ENCODE measurements at places on chromosomes 1 and 21.

DNA sequence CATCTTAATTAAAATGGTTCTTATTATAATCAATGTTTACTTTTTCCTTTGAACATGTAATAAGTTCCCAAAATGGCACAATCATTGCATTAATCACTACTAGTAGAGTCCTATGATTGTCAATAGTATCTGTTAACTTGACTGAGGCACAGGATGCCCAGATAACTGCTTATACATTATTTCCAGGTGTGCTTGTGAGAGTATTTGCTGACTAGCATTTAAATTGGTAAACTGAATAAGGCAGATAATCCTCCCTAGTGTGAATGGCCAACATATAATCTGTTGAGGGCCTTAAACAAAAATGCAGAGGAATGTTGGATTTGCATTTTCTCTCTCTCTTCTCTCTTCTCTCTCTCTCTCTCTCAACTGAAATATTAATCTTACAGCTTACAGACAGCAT lies 999.3 kb upstream of the TMPRSS15 start:
- DNase-seq, result no peak

DNA sequence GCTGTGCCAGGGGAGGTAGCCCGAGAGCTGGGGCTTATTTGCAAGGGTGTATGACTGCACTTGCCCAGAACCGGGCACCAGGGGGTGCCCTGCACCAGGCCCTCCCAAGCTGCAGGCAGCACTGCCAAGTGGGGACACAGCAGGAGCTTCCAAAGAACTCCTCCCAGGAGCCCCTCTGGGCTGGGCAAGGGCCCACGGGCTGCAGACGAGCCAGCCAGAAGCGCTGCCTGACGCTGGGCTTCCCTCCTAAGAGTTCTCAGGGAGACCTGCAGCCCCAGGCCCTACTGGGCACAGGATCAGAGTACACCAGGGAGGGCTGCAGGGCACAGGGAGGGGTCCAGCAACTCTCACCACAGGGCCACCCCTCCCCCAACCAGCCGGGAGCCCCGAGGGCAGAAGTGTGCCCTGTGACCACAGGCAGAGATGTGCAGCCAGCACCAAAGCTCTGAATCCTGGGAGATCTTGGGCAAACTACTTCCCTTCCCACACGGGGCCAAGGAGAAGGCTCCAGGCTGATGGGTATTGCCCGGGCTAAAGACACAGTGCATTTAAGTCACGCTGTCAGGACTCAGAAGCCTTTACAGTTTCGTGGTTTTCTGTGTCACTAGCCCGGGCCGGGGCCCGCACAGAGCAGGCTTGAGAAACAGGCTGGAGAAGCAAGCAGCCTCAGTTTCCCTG lies 63.4 kb downstream of the KCNAB2 start:
- DNase-seq, result peak; percentile 83

DNA sequence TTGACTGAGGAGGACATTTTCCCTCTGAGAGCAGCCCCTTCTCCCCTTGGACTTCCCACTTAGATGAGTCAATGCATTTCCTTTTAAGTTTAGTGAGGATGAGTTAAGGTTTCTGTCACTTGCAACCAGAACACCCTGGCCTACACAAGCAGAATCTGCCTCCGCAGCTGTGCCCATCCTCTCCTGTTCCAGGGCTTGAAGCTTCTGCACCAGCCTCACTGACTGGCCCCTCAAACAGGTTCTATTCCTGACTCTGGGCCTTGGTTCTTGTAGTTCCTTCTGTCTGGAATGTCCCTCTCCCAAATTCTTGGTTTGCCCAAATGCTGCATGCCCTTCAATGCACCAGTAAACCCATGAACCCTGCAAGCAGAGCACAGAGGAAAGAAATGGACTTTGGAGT lies 394.4 kb downstream of the PTPRU start:
- no peak for DNase-seq

GRCh38 chr1:152613511-152613910 lies at the start of gene LCE3B:
Gene LCE3B, plus strand, starts transcription at chr1:152613811. Its CDS starts 0 bp downstream, at chr1:152613811.
- no peak for DNase-seq

- DNase-seq, result no peak
These were observed 49.9 kb downstream of the CLCA4 start for GRCh38 chr1:86596741-86597290.

DNA sequence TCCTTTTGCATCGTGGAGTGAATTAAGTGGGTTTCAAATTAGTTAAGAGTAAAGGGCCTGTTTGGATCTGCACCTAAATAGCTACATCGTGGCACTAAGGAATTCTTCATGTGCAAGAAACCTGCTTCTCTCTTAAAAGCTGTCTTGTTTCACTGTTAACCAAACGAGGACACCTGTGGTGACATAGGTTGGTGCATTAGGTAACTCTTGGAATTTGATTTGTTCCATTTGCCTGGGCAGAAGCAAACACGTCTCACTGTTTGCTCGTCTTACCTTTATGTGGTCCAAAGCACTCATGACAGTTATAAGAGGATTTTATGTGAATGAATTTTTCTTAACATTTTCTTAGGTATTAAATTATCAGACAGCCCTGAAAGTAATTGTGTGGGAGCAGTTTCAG lies 60.9 kb downstream of the PRDM2 start:
- no peak for DNase-seq

DNA sequence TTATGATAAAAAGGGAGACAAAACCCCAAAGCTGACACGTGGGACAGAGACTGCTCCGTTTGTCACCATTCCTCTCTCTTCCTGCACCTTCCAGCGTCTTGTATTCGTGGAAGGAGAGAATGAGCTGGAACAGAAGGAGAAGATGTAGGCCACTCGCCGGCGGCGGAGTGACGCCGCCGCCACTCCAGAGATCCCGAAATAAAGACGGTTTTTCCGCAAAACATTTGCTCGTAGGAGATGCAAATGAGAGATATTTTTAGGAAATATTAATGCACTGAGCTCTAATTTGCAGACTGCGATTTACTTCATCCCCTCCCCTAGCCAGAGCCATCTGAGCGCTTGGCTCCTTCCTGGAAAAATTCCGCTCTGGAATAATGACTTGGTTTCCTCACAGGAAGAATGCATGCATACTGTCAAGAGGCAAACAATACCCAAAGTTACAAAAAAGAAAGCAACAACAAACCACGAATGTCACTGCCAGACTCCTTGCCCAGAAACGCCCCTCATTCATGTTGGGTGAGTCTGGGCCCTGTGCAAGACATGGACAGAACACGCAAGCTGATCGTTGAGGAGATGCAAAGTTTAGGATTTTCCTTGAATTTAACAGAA lies 18.0 kb upstream of the ADARB1 start:
- DNase-seq, result no peak

DNA sequence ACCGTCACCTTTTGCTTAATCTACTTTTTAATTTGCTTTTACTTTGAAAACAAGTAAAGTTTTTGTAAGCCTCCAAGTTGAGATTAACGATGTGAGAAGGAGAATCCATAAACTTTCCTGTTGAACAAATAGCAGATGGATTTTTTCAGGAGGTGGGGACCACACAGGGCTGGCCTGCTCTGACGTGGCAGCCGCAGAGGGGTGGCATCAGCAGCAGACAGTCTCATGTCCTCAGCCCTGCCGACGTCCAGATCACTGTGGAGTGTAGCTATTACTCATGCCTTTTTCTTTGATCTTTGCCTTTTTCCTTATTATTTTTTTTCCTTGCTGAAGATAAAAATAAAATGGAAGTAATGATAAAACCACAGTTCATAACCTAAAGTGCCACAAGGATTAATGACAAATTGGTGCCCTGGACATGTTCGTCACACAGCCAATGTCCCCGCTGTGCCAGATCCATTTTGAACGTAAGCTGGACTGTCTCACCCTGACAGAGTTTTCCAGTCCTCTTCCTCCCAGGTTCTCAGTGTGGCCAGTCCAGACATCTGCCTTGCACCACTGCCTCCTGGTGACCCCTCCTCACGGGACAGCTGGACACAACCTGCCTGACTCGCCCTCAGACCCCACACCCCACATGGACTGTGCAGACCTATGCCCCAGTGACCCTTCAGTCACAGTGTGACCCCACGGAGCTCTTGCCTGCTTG lies 15.4 kb upstream of the ZBTB21 start:
- DNase-seq, result no peak

DNA sequence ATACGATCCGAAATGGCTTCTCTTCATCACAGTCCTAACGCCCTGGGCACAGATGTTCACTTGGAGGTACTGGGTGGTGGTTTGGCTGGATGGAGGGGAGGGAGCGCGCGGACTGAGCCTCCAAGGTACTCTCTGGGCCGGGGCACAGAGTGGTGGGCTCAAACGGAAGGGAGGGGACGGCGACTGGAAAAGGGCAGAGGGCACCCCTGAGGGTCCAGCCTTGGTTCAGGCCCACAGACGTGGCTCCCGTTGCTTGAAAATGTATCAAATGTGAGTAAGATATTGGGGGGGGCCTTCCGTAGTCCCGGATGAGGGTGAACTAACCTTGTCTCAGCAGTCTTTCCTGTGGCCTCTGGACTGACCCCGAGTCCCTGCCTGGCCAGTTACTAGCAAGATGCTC lies 463 bp downstream of the IL12RB2 start:
- peak; percentile 81 for DNase-seq

DNA sequence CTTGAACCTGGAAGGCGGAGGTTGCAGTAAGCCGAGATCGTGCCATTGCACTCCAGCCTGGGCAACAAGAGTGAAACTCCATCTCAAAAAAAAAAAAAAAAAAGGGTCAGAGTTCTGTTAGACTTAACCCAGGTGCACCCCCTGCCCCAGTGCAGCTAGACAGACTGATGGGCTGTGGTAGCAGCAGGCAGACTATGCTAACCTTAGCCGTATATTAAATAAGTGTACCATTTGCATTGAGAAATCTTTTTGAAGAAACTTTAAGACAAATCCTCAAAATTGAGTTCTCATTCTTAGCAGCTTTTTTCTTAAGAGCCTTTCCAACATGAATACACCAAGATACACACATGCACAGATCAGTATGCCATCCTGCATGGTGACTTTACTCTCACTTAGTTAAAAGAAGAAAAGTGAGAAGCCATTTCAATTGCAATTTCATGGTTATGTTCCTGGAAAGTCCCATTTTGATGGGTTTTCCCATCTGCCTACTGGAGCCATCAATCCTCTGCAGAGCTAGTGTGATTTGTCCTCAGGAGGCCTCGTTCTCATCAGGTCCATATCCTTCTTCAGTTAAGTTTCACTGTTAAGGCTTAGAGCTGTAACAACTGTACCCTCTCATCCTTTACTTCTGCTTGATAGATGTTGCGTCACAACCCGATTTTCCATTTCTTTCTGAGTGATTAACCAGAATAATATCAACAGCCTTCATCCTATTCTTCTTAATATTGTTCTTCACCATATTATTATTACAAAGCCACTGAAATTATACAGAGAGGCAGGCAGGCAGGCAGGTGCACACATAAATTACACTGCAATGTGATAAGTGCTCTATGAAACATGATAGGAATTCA lies 7.3 kb downstream of the FCRLB start:
- DNase-seq, result no peak

Measured in activated CD4-positive, alpha-beta T cell treated with anti-CD3 and anti-CD28 coated beads, Interleukin-2, amount 10 ng/mL, durations not matched to agents 24 days and 14 days (primary cell).